ENCODE measurements at places on chromosomes 12 and 14.

DNA sequence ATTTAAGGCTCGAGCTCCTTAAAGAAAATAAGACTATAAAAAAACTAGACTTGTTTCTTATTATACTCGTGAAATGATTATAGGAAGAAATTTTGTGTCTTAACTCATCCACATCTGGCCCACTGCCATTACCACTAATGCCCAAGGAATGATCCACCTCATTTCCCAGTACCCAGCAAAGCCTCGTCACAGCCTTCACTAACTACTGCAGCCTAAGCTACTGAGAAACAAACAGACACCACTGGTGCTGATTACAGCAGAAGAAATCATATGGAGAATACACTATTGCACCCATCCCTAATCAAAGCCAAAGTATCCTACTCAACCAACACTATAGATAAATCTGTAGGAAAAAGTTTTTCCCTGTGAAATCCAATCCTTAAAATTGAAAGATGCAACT, 205.3 kb upstream of the NAV3 start:
- no peak for DNase-seq

DNA sequence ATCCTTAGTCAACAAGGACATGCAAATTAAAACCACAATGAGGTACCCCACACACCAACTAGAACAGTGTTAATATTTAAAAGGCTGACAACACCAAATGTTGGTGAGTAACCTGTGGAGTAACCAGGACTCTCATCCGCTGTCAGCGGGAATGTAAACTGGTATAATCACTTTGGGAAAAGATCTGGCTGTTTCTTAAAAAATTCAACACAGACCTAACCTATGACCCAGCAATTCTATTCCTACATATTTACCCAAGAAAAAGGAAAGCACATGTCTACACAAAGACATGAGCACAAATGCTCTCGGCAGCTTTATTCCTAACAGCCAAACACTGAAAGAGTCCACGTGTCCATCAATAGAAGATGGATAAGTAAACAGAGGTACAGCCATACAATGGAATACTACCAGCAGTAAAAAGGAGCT, 26.6 kb downstream of the NRDE2 start:
- no peak for DNase-seq

GRCh38 chr12:24681570-24681969, 267.3 kb downstream of the BCAT1 start:
- DNase-seq, result no peak

DNA sequence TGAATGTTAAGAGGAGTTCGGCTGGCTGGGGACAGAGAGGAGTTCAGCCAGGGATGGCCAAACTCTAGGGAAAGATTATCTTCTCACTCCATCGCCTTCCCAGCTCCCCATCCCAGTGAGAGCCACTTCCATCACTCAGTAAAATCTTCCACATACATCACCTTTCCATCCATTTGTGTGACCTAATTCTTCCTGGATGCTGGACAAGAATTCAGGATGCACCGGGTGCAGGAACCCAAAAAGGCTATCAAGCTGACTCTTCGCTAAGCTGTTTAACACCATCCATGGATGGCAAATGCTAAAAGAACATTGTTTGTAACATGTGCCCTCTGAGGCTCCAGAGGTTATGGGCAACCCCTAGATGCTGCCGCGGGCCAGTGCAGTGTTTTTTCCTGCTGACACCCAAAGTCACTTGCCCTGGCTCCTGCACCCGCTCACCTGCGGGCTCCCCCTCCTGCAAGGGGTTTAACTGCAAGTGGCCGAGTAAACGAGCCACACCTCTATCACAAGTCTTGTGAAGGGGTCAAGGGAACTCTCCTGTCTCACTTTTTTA, 216.0 kb upstream of the NPAS3 start:
- DNase-seq, result no peak

DNA sequence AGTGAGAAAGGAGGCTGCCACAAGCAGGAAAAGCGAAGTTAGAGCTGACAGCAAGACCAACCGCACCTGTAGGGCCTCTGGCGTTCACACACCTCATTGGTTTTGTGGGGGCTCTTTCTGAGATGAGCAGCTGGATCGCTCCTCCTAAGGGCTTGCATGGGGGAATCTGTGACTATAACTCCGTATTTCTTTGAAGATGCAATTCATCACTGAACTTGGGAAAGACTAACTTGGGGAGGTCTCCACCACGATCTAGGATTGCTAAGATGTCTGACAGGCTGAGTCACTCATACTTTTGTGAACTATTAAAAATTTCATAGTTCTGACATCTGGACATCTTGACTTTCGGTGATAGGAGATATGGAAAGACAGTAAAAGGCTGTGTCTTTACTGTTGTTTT, 173.6 kb downstream of the ETV6 start:
- no peak for DNase-seq

DNA sequence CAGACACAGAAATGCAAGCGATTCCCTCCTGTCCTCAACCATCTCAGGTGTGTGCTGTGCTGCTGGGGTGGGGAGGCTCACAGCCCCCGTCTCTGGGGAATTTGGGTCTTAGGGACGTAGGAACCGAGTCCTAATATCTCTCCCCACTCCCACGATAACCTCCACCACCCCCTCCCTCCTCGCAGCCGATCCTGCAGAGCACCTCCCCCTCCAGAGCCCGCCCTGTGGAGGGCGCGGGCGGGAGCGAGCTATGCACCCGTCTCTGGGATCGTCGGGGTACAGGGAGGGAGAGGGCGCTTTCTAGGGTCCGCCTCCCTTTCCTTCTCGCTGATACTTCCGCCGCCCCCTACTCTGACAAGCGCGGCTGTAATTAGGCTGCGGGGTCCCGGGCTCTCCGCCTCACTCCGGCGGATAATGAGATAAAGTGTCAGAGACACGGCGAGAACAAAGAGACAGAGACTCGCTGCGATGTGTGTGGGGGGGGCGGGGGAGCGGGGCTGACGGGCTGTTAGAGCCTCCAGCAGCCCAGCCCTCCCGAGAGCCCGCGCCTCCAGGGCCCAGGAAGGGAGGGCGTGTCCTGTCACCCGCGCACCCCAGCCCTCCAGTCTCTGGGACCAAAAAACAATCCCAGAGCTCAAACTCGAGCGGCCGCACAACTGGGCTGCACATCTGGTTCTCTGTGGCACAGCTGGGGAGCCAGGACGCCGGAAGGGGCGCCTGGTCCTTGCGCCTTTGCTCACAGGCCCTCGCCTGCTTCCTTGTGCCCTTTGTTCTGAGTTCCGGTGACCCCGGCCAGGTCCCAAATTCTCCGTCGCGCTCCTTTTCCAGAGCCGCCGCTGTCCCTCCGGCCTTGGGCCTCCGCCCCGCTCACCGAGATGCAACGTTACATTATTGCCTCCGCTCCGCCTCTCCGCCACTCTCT, 8.7 kb downstream of the SHMT2 start:
- DNase-seq, result no peak

DNA sequence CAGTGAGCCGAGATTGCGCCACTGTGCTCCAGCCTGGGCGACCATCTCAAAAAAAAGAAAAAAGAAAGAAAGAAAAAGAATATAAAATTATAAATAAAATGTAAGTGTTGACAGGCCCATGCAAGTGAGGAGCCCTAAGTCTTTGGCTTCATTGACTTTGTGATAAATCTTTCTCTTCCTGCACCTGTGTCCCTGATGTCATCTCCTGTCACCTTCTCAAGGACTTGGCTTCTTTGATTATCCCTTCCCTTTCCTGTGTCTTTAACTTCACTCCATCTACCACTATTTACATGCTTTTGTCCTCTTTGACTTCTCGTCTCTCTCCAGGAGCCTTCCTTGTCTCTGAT, 33.6 kb upstream of the WNK1 start:
- DNase-seq, result no peak

GRCh38 chr14:58280954-58281787, 17.2 kb upstream of the ARID4A start:
- DNase-seq, result peak; percentile 8

DNA sequence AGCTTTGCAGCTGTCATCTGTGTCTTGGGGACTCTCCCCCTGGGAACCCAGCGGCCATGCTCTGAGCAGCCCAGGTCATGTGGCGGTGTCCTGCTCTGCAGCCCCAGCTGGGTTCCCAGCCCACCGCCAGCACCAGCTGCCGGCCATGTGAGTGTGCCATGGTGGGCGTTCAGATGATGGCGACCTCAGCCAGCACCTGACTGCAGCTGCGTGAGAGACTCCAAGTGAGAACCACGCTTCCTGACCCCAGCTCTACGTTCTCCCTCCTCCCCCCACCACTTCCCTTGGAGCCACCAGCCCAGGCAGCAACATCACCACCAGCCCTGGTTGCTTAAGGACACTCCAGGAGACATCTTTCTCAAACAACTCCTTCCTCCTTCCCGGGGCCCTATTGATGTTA, 68.8 kb downstream of the SLC24A4 start:
- DNase-seq, result no peak

- no peak for DNase-seq
Observed at GRCh38 chr14:57352396-57353170, 37.8 kb upstream of the NAA30 start.

DNA sequence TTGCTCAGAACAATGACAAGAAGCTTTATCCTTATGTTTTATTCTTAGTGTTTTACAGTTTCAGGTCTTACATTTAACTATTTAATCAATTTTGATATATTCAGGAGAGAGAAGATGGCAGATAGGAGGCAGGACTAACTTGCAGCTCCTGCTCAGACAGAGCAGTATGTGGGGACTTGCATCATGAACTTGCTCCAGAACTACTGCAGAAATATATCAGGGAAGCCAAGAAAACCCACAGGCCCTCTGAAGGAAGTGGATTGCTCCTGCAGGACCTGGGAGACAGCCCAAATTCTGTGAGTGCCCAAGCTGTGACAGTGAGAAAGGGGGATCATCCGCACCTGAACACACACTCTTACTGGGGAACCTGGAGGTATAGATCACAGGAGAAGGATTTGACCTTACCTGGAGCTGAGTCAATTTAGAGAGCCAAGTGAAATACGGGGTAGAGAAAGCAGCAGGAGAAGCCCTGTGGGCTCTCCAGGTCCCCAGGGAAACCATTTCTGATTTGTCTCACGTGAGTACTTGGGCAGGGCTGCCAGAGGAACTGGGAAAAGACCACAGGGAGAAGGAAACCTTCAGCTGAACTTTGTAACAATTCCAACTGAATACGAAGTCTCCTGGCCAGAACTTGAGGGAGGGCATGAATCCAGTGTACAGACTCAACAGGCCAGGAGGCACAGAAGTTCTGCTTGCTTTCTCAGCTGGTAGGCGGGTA, 28.9 kb upstream of the TSPAN8 start:
- no peak for DNase-seq

- DNase-seq, result no peak
Observed at GRCh38 chr14:76948213-76948947, 80.1 kb downstream of the IRF2BPL start.

- no peak for DNase-seq
Observed at GRCh38 chr14:23572836-23573235, 5.2 kb upstream of the AP1G2 start.

DNA sequence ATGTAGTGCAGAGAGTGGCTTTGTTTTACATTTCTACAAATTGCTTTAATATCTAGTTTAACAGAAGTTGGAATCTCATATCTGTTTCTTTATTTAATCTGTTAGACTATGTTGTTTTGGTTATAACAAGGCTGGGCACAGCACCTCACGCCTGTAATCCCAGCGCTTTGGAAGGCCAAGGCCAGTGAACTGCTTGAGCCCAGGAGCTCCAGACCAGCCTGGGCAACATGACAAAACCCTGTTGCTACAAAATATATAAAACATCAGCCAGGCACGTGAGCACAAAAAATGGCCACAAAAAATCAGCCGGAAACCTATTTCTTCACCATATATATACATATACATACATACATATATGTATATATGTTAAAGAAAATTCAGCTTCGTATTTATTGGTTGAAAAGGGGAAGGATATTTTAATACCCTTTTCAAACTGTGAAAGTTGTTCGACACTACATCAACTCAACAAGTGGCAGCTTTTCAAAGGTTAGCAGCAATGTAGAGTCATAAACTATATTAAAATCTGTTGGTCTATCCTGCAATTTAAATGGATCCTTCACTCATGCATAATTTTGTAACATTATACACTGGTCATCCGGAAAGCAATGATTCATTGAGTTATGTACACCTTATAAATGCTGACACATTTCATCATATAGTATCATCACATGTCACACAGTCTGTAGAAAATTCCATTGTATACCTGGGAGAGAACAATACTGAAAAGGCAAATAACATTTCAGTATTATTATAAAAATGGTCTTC, 7.1 kb downstream of the NR2C1 start:
- DNase-seq, result no peak

DNA sequence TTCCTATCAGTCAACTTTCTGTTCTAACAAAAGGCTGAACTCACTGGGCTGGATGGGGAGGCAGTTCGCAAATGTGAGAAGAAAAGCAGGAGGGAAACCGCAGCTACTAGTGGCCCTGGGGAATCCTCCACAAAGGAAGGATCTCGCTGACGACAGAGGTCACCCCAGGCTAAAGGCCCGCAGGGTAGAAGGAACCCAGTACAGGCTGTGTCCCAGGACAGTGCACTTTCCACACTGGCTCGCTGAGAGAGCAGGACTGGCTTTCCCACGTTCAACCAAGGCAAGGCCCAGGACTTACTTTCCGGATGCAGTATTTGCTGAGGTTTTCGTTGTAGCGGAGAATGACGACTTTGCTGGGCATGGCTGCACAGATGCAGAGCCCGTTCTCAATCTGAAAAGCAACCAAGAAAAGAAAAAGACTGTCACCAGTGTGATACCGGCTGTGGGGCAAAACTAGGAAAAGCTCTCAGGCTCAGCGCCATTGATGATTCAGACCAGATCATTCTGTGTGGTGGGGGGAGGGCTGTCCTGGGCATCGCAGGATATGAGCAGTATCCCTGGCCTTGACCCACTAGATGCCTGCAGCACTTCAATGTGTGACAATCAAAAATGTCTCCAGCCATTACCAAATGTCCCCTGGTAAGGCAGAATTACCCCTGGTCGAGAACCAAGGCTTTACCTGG, 36.3 kb downstream of the PRKAB1 start:
- no peak for DNase-seq

DNA sequence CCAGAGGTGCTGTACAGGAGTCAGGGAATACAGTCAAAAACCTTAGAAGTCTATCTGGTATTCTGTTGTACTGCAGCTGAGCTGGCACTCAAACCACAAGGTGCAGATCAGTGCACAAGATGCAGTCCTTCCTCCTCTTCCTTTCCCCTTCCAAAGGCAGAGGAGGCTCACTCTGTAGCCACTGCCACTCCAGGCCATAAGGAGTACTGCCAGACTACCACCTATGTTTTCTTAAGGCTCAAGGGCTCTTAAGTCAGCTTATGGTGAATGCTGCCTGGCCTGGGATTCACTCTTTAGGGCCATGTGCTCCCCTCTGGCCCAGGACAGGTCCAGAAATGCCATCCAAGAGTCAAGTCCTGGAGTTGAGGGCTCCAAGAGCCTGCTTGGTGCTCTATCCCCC, 200.3 kb downstream of the CRADD start:
- no peak for DNase-seq

GRCh38 chr12:109244073-109244472, 65.0 kb downstream of the FOXN4 start:
- DNase-seq, result no peak

Measured in activated naive CD4-positive, alpha-beta T cell (primary cell).